ENCODE measurements at places on chromosomes 3 and 15.

DNA sequence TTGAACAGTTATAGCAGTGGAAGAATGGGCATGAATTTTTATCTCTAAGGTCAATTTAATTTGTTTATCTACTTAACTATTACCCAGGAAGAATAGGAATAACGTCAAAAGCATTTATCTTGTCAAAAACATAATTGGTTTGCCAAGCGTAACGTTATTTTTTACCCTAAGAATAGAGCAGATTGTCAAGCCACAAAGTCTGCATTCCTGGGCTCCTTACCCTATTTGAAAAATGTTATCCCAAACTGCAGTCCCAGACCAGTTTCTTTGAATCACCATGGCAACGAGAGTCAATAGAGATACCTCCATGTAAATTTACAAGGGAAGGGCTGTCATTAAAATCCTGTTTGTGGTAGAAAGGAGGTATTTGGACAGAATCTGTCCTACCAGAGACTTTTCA, 61.1 kb downstream of the CPNE4 start:
- DNase-seq, result no peak

GRCh38 chr15:96144734-96145133, 185.8 kb upstream of the NR2F2 start:
- no peak for DNase-seq

DNA sequence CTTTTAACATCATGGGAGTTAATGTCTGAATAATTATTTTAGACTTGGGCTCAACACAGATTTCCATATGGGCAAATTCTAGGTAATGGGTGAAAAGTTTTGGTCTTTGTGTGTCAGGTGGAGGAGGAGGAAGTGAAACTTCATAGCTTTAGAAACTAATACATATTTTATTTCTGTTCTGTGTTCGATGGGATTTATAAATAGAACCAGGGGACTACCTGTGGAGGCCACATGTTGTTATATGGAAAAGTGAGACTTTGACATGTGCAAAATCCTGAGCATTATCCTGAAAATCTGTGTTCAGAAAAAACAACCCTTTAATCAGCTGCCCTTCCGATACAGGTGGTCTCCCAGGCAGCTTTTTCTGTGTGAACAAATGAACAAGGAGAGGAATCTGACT, 209.5 kb downstream of the SOX2 start:
- no peak for DNase-seq

- no peak for DNase-seq
Observed at GRCh38 chr3:53132347-53132746, 2.1 kb upstream of the RFT1 start.

DNA sequence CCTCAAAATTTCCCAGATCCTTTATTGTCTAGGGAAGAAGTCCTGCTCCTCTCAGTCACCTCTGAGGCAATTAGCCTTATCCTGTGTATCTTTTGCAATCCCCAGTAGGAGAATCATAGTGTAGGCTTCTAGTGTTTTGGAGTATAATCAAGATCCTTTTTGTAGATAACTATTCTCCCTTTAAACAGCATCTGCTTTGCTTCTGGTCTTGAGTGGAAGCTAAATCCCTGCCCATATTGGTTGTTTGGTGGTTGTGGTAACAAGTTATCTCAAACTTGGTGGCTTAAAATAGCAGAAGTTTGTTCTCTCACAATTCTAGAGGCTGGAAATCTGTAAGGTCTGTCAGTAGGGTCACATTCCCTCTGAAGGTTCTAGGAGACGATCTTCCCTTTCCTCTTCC, 217.5 kb upstream of the RASGRP1 start:
- no peak for DNase-seq

GRCh38 chr3:143218166-143218835, 98.7 kb downstream of the CHST2 start:
- DNase-seq, result no peak

DNA sequence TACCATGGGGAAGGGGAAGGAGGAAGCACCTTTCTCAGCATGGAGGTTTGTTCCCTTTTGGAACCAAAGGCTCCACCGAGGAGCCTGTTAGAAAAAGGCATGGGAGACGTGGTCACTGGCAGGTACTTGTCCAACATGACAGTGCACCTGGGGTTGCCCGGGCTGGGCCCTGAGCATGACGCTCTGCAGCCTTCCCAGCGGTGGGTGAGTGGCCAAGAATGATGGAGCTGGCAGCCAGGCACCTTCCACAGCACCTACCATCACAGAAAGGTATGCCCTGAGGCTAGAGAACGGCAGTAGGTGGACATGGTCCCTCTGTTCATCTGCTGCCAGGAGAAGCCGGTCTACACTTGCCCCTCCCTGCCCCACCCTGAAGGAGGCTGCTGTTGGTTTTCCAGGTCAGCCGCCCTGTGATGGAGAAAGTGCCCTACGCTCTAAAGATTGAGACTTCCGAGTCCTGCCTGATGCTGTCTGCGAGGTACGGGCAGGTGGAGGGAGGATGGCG, 29.0 kb upstream of the NR2C2 start:
- no peak for DNase-seq

- DNase-seq, result no peak
Observed at GRCh38 chr15:39205506-39206371, 375.1 kb upstream of the THBS1 start.

DNA sequence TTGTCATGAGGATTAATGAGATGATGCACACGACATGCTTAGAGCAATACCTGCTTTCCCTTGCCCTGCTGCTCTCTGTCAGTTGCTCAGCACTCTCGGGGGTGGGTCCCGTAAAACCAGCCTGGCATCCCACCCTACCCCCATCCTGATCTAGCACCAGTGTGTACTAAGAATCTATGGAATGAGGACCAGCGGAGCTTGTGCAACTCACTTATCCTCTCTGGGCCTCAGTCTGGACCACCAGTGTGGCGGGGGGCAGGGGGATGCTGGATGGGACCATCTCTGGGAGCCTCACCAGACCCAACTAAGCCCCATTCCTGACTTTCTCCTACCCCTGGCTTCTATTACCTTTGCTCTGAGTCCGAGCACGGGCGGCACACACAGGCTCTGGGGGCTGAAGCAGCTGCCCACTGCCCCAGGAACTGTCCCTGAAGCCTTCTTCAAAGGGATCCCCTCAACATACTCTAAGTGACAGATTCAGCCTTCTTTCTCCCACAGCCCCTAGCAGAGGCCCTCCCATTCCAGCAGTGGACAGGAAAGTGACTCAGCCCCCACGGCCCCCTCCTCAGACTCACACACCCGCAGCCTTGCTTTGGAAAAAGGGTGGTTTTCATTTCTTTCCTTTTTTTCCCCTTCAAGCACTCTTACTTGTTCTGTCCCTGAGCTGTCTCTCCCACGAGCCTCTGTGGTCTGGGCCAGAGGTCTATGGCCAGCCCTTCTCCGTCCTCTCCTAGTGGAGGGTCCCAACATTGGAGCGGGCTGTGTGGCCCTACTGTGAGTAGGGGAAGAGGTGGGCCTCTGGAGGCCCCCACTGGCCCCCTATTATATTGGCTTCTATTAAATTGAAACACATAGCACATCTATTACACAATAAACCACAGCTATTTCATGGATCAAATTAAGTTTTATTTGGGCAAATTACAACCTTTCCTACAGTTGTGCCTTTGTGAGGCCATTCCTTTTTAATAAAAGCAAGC, 100.3 kb downstream of the SMAD6 start:
- no peak for DNase-seq

DNA sequence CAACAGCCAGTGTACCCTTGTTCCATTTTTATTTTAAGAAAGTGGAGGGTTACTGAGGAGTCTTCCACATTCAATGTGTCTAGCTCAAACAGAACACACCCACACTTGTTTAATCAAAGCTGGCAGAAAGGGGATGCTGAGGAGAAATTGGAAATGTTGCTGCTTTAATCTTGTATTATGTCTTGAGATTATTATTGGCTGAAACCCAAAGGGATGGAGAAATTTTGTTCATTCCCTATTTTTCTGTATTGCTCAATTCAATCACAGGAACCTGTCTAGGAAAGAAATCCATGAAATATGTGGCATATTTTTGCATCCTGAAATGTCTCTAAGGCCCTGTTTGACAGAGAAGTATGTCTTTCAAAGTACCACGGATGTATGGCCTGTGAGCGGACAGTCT, 238.0 kb downstream of the MYRIP start:
- DNase-seq, result no peak

DNA sequence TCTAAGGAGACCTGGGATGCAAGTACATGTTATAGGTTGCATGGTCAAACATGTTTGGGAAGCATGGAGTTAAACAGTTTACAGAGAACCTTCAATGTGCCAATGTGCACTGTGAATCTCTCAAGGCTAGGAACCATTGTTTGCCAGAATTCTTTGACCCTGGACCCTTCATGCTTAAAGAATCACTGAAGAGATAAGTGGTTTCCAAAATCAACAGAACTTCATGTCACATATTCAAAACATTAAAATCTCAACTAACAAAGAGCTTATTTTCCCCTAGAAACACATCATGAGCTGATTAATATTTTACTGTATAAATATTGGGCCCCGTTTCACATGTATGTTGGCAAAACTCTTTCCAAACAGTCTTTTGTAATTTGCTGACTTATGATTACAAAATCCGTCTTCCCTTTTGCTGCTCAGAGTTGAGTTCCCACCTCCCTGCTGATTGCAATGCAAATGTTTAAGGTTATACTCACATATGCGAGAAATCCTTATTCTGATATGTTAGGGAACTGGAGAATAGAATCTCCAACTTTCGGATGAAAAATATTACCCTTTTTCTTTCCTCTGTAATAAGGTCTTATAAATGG, 380.2 kb downstream of the DIPK2A start:
- DNase-seq, result no peak

GRCh38 chr3:88312256-88312655, 162.5 kb downstream of the C3orf38 start:
- no peak for DNase-seq

DNA sequence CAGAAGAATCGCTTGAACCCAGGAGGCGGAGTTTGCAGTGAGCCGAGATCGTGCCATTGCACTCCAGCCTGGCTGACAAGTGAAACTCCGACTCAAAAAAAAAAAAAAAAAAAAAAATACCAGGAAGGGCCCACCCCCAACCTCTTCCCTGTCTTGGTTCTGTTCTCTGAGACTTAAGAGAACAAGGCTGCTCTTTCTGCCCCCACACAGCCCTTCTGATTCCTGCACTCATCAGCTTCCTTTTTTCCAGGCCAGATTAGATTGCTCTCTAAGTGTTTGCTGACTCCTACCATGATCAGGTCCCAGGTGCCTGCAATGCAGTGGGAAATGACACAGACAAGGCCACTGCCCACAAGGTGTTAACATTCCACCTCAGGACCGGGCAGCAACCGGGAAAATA, 13.0 kb downstream of the TMEM44 start:
- DNase-seq, result no peak

DNA sequence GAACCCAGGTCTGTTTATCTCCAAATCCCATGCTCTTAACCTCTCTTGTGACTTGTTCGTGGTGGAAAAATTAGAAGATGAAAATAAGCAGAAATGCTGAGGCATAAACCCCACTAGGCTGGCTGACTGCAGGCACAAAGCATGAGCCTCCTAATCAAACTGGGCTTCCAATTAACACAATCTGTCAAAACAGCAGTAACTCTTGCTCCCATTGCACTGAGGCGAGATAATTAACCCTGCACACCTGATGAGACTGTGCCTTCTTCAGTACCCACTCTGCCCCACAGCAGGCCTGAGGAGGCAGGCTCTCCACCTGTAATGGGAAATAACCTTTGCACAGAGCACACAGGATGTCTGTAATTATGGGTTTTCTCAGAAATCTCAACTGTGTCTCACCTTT, 284.4 kb upstream of the WNT5A start:
- DNase-seq, result no peak

DNA sequence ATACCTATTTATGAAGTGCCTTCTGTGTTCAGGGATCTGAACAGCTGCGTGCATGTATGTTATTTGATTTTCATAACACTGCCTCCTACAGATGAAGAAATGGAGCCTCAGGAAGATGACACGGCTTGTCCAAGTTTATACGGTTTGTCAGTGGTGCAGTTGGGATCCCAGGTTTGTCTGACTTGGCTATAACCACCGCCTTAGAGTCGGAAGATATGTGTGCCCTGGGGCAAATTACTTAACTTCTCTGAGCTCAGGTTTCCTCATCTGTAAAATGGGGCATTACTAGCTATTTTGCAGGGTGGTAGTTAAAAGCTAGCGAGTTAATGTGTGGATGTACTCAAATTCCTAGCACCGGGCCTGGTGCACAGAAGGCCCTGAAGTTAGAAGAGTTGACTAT, 54.1 kb upstream of the ANP32A start:
- DNase-seq, result no peak

DNA sequence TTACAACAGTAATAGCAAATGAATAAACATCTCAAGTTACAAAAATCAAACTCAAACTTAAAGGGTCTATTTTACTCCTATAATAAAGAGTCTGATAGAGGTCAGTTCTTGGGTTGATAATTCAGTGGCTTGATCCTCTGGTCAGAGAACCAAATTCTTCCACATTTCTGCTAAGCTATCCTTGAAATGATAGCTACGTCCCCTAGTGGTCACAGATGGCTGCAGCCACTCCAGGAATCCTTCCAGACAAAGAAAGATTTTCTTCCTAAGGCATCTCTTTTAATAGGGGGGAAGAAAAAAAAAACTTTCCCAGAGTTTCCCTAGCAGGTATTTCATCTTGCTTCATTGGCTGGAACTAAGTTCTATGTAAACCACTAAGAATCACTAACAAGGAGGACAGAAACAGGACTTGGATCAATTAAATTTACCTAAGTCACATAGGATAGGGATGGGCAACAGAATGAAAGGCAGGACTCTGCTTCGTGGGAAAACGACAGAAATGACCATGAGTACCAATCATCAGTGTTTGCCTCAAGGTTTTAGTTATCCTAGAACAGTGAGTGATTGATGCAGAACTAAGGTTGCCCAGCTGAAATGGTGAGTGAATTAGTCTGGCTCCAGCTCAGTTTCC, 160.7 kb downstream of the STAC start:
- DNase-seq, result no peak

DNA sequence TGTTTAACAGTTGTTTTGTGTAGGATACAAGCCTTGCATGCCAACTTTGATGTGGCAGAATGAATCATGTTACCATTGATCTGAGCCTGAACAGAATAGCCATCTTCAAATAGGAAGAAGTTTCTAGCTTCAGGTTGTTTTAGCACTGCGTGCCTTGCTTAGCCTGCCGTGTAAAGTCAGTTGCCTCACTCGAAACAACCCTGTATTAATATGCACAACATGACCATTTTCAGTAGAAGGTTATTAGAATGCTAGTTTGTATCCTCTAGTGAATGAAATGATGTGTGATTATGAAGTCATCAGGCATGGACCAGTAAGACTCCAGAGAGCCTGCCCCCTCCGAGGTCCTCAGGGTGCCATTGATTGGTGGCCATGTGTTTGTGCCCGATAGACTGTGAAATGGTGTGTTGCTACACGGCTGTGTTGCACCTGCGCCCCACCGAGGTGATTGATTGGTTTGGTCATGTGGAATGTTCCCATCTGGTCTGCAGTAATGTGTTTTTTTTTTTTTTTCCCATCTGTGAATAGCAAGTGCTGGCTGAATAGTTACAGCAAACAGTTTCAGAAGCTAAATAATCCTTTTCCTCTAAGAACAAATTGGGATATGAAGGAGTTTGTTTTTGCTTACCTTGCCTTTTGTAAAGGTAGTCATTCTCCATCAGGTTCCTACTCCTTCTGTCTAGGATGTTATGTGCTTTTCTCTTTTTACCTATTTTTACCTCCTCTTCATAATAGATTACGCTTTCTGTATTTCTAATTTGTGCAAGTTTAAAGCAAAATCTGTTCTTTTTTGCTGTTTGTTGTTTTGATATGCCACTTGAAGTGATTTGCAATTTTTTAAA, 214.9 kb downstream of the TCF12 start:
- no peak for DNase-seq
